ENCODE measurements at places on chromosomes 16 and 17. TPM values are rescaled to one million over a fixed set of nuclear protein-coding genes. Genes with fewer than 3 reads are reported as not detected.
A peak's percentile ranks its signal among the peaks of the same experiment; 100 is the strongest.

GRCh38 chr17:16879686-16880085 is 92.2 kb downstream of the TNFRSF13B start:
- peaks cover 18% of the 10 kb centered on the region for H3K27me3 ChIP-seq
- no peaks in the 10 kb centered on the region for H3K4me1 ChIP-seq
- H3K27ac ChIP-seq = no peak overlapping the region
- no peak overlapping the region for H3K4me3 ChIP-seq
- peak; percentile 80 for DNase-seq

DNA sequence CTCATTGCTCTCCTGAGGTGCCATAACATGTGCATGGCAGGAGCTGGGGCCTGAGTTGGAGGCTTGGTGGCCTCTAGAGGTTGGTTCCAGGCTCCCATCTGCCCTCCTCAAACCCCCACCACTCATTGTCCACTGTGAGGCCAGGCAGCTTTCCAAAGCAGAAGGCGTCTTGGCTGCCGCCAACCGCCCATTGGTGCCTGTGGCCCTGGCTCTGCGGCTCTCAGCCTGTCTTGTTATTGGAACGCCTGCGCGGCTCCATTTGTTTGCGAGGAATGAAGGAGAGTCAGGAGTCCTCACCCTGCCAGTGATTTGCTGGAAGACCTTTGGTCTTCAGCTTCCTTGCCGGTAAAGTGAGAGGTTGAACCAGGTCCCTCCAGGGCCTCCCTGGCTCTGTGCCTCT is 43.6 kb downstream of the OR1D5 start:
- H3K27me3 ChIP-seq = no peaks in the 10 kb centered on the region
- no peak overlapping the region for H3K4me3 ChIP-seq
- no peak for DNase-seq
- H3K36me3 ChIP-seq = peaks cover 25% of the 10 kb centered on the region

- no peak overlapping the region for H3K27ac ChIP-seq
- H3K4me1 ChIP-seq = no peaks in the 10 kb centered on the region
- no peaks in the 10 kb centered on the region for H3K36me3 ChIP-seq
- H3K4me3 ChIP-seq = no peak overlapping the region
Measured at GRCh38 chr16:17965133-17965900, 371.2 kb downstream of the NPIPA8 start.

The KCNH6 gene
- total RNA-seq = not detected

- H3K36me3 ChIP-seq = no peaks in the 10 kb centered on the region
- peak overlapping the region; percentile 93 for H3K27ac ChIP-seq
- no peak for DNase-seq
- no peak overlapping the region for H3K4me3 ChIP-seq
Measured at GRCh38 chr16:31451681-31452351, 7.5 kb upstream of the ARMC5 start.

The SEZ6L2 gene
- 17.6 TPM for total RNA-seq

GRCh38 chr16:24036614-24037013 is 200.8 kb downstream of the PRKCB start:
- H3K27ac ChIP-seq = no peak overlapping the region
- no peak overlapping the region for H3K4me3 ChIP-seq

The ENPP7 gene
- total RNA-seq = not detected

The GINS3 gene
- 2.7 TPM for total RNA-seq

DNA sequence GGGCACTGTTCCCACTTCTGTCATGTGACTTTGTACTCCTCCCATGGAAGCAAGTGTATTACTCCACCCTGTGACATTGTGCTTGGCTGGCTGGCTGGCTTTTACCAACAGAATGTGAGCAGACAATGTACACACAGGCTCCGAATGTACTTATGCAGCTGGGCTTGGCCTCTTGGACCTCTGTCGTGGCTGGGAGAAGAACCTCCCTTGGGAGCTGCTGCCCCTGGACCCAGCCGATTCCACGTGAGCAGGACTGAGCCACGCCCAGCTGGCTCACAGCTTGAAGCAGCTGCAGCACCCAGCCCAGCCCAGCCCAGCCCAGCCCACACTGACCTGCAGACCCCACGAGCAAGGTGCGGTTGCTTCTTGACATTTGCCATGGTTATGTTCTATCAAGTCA is 177.5 kb downstream of the RBFOX3 start:
- no peaks in the 10 kb centered on the region for H3K4me1 ChIP-seq
- DNase-seq = no peak
- H3K36me3 ChIP-seq = no peaks in the 10 kb centered on the region
- H3K4me3 ChIP-seq = no peak overlapping the region
- H3K27me3 ChIP-seq = peaks cover 38% of the 10 kb centered on the region
- H3K27ac ChIP-seq = no peak overlapping the region

The CAPNS2 gene
- 0.37 TPM for total RNA-seq

GRCh38 chr17:66177048-66177447 is 14.9 kb downstream of the CEP112 start:
- H3K4me3 ChIP-seq = no peak overlapping the region
- H3K27me3 ChIP-seq = no peaks in the 10 kb centered on the region
- no peaks in the 10 kb centered on the region for H3K4me1 ChIP-seq
- no peak overlapping the region for H3K27ac ChIP-seq
- peaks cover 46% of the 10 kb centered on the region for H3K36me3 ChIP-seq

- peak overlapping the region; percentile 62 for H3K27ac ChIP-seq
- H3K4me3 ChIP-seq = peak overlapping the region; percentile 83
Measured at GRCh38 chr16:3058139-3059030, 7.1 kb upstream of the IL32 start.

The MYOCD gene
- 13.7 TPM for total RNA-seq

GRCh38 chr16:67805718-67806427 is 487 bp downstream of the RANBP10 start:
- H3K27ac ChIP-seq = peak overlapping the region; percentile 97
- peaks cover 15% of the 10 kb centered on the region for H3K4me1 ChIP-seq
- DNase-seq = no peak
- H3K4me3 ChIP-seq = peak overlapping the region; percentile 95
- no peaks in the 10 kb centered on the region for H3K27me3 ChIP-seq
- peaks cover 3% of the 10 kb centered on the region for H3K36me3 ChIP-seq

The ZCCHC14 gene
- total RNA-seq = 44.8 TPM

DNA sequence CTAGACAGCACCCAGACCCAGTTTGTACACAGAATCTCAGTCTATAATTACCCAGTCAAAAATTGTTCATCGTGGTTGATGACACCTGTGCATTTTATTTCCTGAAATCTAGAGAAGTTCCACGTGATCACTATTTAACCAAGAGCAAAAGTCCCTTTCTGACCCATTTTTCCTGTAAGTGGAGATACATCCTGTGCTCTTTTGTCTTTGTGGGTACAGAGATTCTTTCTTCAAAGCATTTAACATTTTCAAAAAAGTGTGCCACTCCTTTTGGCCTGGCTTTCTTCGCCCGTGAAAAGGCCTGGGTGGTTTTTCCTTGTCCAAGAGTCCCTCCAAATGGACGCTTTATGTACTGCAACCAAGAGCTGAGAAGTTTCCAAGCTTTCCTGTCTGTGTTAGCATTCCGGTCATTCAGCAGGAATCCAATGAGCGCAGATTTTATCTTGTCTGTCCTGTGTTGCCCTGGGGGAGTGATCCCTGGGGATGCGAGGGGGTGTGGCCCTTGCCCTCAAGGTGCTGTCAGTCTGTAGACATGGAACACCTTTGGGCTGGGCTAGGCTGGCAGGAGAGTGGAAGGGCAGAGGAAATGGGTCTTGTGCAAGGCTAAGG is 161.1 kb upstream of the CACNG5 start:
- H3K27ac ChIP-seq = peak overlapping the region; percentile 42
- H3K27me3 ChIP-seq = no peaks in the 10 kb centered on the region
- no peak for DNase-seq
- H3K36me3 ChIP-seq = peaks cover 3% of the 10 kb centered on the region
- peaks cover 14% of the 10 kb centered on the region for H3K4me1 ChIP-seq

The OTOP3 gene
- not detected for total RNA-seq

- no peaks in the 10 kb centered on the region for H3K27me3 ChIP-seq
- no peak overlapping the region for H3K4me3 ChIP-seq
- peaks cover 36% of the 10 kb centered on the region for H3K4me1 ChIP-seq
Measured at GRCh38 chr17:31269036-31269577, 27.9 kb downstream of the OMG start.

The PIGQ gene
- 63.6 TPM for total RNA-seq

The PPY gene
- not detected for total RNA-seq

DNA sequence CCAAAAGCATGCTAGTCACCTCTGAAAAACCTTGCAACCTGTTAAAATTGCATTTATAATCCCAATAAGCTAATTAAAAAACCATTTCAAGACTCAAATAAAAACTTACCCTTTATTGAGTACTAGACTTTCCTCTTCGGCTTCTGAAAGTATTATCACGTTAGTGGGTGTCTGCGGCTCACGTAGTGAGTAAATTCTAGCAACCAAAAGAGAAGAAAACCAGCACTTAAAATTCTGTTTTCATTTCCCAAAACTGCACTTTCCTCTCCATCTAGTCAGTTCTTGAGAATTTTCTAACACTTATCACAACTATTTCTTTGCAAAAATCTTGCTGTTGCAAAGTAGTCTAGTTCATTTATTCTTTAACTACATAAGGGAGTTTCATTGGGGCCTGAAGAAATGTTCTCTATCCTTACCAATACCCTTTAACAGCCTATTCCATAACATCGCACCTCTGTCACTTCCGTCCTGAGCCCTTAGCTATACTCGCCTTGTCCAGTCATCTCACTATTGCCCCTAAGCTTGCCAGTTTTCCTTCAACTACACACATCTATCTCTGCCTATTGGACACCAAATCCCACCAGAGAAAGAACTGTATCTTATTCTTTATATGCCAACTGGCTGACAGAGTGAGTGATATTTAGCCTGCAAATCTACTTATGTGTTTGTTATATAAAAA is 8.7 kb downstream of the NUP88 start:
- no peak overlapping the region for H3K4me3 ChIP-seq
- peaks cover 33% of the 10 kb centered on the region for H3K36me3 ChIP-seq
- no peak overlapping the region for H3K27ac ChIP-seq

- H3K27me3 ChIP-seq = peaks cover 12% of the 10 kb centered on the region
- no peak overlapping the region for H3K27ac ChIP-seq
- no peak for DNase-seq
- H3K4me1 ChIP-seq = peaks cover 36% of the 10 kb centered on the region
- no peak overlapping the region for H3K4me3 ChIP-seq
- H3K36me3 ChIP-seq = no peaks in the 10 kb centered on the region
Measured at GRCh38 chr17:43579566-43580140, 33.5 kb upstream of the ETV4 start.

DNA sequence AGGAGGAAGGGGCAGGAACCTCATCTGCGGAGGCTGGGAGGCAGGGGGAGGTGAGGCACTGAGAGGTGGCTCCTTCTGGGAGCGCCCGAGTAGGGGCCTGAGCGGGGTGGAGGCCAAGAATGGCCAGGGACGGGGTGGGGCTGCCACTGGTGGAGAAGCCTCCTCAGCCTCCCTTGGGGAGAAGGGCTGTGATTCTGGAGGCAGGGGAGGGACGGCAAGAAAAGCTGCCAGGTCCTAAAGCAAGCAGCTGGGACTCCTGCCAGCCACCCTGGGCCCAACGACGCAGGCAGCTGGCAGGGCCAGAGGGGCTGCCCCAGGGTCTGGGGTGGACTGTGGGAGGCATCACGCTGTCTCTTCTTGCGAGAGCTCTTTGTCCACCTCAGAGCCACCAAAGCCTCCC is 12.7 kb upstream of the MLKL start:
- H3K4me3 ChIP-seq = no peak overlapping the region
- no peak for DNase-seq
- H3K27me3 ChIP-seq = peaks cover 6% of the 10 kb centered on the region

GRCh38 chr17:80070375-80071115 is 30.8 kb upstream of the GAA start:
- no peak overlapping the region for H3K4me3 ChIP-seq
- H3K36me3 ChIP-seq = peaks cover 4% of the 10 kb centered on the region
- peaks cover 9% of the 10 kb centered on the region for H3K4me1 ChIP-seq
- H3K27ac ChIP-seq = no peak overlapping the region

DNA sequence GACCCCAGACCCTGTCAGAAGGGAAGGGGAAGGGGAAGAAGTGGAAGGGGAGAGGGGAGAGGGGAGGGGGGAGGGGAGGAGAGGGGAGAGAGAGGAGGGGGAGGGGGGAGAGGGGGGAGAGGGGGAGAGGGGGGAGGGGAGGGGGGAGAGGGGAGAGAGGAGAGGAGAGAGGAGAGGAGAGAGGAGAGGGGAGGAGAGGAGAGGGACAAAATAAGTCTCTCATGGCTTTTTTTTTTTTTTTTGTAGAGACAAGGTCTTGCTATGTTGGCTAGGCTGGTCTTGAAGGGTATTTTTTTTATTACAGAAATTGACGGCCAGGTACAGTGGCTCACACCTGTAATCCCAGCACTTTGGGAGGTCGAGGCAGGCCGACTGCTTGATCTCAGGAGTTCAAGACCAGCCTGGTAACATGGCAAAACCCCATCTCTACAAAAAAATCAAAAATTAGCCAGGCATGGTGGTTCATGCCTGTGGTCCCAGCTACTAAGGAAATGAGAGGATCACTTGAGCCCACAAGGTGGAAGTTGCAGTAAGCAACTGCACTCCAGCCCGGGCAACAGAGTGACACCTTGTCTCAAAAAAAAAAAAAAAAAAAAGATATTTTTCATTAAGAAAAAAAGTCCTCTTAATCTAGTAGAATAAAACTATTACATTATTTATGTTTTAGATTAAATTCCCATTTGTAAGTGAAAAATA is 19.2 kb downstream of the AMFR start:
- H3K4me1 ChIP-seq = no peaks in the 10 kb centered on the region
- H3K36me3 ChIP-seq = peaks cover 55% of the 10 kb centered on the region
- DNase-seq = no peak
- no peaks in the 10 kb centered on the region for H3K27me3 ChIP-seq
- no peak overlapping the region for H3K4me3 ChIP-seq
- H3K27ac ChIP-seq = no peak overlapping the region

GRCh38 chr16:54936979-54937670 is 6.5 kb downstream of the IRX5 start:
- peaks cover 42% of the 10 kb centered on the region for H3K4me1 ChIP-seq
- H3K4me3 ChIP-seq = peak overlapping the region; percentile 75
- peaks cover 87% of the 10 kb centered on the region for H3K27me3 ChIP-seq
- H3K36me3 ChIP-seq = peaks cover 14% of the 10 kb centered on the region

The FNDC8 gene
- not detected for total RNA-seq

- peaks cover 2% of the 10 kb centered on the region for H3K27me3 ChIP-seq
- peak overlapping the region; percentile 78 for H3K4me3 ChIP-seq
- H3K27ac ChIP-seq = peak overlapping the region; percentile 83
- no peak for DNase-seq
- peaks cover 42% of the 10 kb centered on the region for H3K4me1 ChIP-seq
- peaks cover 2% of the 10 kb centered on the region for H3K36me3 ChIP-seq
Measured at GRCh38 chr17:38701504-38702165, 3.4 kb upstream of the MLLT6 start.

- H3K36me3 ChIP-seq = no peaks in the 10 kb centered on the region
- no peak overlapping the region for H3K27ac ChIP-seq
- DNase-seq = no peak
Measured at GRCh38 chr16:20971401-20971800, 70.8 kb downstream of the LYRM1 start.

- peak overlapping the region; percentile 81 for H3K4me3 ChIP-seq
- peaks cover 2% of the 10 kb centered on the region for H3K36me3 ChIP-seq
- DNase-seq = no peak
- peak overlapping the region; percentile 82 for H3K27ac ChIP-seq
Measured at GRCh38 chr17:7435676-7436555, 681 bp downstream of the TMEM102 start.

- H3K4me3 ChIP-seq = no peak overlapping the region
- no peak for DNase-seq
- H3K27ac ChIP-seq = no peak overlapping the region
Measured at GRCh38 chr17:33052856-33053255, 61.2 kb downstream of the SPACA3 start.

- H3K27ac ChIP-seq = no peak overlapping the region
- H3K4me3 ChIP-seq = no peak overlapping the region
- DNase-seq = no peak
- H3K27me3 ChIP-seq = peaks cover 12% of the 10 kb centered on the region
- H3K4me1 ChIP-seq = no peaks in the 10 kb centered on the region
- H3K36me3 ChIP-seq = no peaks in the 10 kb centered on the region
Measured at GRCh38 chr17:49741009-49741691, 22.8 kb downstream of the FAM117A start.

- DNase-seq = no peak
- H3K27ac ChIP-seq = no peak overlapping the region
- H3K27me3 ChIP-seq = no peaks in the 10 kb centered on the region
- H3K4me3 ChIP-seq = no peak overlapping the region
Measured at GRCh38 chr16:79210607-79211006, 389.9 kb downstream of the MAF start.
